Activated T-helper 1 cell treated with anti-CD3 and anti-CD28 coated beads, Interleukin-12 subunit alpha, Interleukin-12 subunit beta, Interleukin-2, Interleukin-4 antibody, amounts not matched to agents 30 ng/mL and 10 ng/mL and 1 ng/mL, durations not matched to agents 14 hours and 24 hours and 36 hours (primary cell): ENCODE measurements at places on chromosomes 11 and 22. TPM values are rescaled to one million over a fixed set of nuclear protein-coding genes. Genes with fewer than 3 reads are reported as not detected.

GRCh38 chr11:22581354-22582150, 44.1 kb downstream of the FANCF start:
- H3K4me1 ChIP-seq = no peaks in the 10 kb centered on the region
- no peak overlapping the region for H3K27ac ChIP-seq

DNA sequence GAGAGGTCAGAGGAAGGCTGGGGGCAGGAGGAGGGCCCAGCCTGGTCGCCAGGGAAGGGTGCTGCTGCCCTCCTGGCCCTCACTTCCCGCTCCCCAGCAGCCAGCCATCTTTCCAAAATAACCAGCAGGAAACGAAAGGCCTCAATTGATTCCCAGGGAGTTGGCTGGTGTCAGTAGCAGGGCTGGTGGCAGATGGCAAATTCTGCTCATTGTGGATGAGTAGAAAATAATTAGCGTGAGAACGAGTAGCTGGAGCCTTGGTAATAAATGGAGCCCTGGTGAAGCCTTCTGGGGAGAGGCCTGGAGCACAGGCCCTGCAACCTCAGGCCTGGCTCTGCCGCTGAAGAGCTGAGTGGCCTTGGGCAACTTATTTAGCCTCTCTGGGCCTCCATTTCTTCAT, 31.3 kb downstream of the DAGLA start:
- no peak overlapping the region for H3K27ac ChIP-seq
- H3K27me3 ChIP-seq = peaks cover 10% of the 10 kb centered on the region
- H3K36me3 ChIP-seq = no peaks in the 10 kb centered on the region
- no peaks in the 10 kb centered on the region for H3K4me1 ChIP-seq
- no peak overlapping the region for H3K4me3 ChIP-seq

- DNase-seq = no peak
- H3K27ac ChIP-seq = no peak overlapping the region
- no peaks in the 10 kb centered on the region for H3K36me3 ChIP-seq
- H3K4me3 ChIP-seq = no peak overlapping the region
These were observed 900.0 kb downstream of the JRKL start for GRCh38 chr11:97289823-97290222.

Gene CALCB
- 0.49 and 0.52 TPM in 2 replicates for total RNA-seq

DNA sequence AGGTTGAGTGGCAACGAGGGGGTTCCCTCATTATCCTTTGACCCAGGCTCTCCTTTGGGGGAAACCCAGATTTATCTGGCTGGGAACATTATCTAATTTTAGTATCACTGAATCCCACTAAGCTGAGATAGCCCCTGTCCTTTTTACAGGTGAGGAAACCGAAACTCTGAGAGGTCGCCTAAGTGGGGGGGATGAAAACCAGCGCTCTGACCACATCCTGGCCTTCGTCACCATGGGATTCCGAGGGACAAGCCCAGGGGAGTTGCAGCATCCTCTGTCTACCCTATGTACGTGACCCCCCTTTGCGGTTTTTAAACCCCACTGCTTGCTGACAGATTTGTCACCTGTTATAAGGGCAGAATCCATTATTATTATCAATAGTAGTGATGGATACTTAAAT, 61.0 kb downstream of the ISX start:
- no peak for DNase-seq
- H3K36me3 ChIP-seq = no peaks in the 10 kb centered on the region
- H3K4me3 ChIP-seq = no peak overlapping the region
- H3K27ac ChIP-seq = no peak overlapping the region
- no peaks in the 10 kb centered on the region for H3K4me1 ChIP-seq

Gene GAB2
- 15.9 and 16.0 TPM in 2 replicates for total RNA-seq

Gene C1QTNF4
- total RNA-seq = 0.16 TPM in 1 of 2 replicates, not detected in the other

DNA sequence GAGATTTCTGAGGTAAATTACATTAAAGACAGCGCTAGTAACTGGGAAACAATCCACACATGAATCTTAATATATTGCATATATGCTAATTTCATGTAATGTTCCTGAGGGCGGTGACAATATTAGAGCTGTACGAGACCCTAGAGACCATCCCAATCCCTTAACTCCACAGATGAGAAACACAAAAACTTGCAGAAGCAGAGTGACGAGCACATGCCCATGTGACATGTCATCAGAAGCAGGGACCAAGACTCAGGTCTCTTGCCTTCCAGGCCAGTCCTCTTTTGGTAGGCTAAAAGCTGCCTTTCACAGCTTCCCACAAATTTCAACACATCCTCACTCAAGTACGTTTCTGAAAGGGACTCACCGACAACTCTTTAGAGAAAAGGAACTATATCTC, 11.8 kb downstream of the MAPK1 start:
- no peaks in the 10 kb centered on the region for H3K27me3 ChIP-seq
- peaks cover 3% of the 10 kb centered on the region for H3K36me3 ChIP-seq
- H3K4me1 ChIP-seq = peaks cover 51% of the 10 kb centered on the region
- no peak overlapping the region for H3K4me3 ChIP-seq
- H3K27ac ChIP-seq = no peak overlapping the region

DNA sequence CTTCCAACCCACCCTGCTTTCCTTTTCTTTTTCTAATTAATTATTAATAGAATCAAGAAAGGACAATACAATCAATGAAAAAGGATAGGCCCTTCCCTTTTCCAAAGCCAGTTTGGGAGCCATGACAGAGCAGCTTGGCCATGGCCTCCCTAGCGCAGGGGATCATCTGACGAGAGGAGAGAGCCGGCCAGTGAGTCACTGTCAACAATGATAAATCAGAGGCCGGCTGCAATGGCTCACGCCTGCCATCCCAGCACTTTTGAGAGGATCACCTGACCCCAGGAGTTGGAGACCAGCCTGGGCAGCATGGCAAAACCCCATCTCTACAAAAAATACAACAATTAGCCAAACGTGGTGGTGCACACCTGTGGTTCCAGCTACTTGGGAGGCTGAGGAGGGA, 27.5 kb upstream of the KRTAP5-7 start:
- DNase-seq = no peak
- no peaks in the 10 kb centered on the region for H3K27me3 ChIP-seq
- H3K4me1 ChIP-seq = peaks cover 12% of the 10 kb centered on the region
- peaks cover 42% of the 10 kb centered on the region for H3K36me3 ChIP-seq
- no peak overlapping the region for H3K4me3 ChIP-seq

Gene PIWIL4
- 0.41 and 0.81 TPM in 2 replicates for total RNA-seq

Gene INPP5J
- total RNA-seq = 0.17 TPM in 1 of 2 replicates, not detected in the other

DNA sequence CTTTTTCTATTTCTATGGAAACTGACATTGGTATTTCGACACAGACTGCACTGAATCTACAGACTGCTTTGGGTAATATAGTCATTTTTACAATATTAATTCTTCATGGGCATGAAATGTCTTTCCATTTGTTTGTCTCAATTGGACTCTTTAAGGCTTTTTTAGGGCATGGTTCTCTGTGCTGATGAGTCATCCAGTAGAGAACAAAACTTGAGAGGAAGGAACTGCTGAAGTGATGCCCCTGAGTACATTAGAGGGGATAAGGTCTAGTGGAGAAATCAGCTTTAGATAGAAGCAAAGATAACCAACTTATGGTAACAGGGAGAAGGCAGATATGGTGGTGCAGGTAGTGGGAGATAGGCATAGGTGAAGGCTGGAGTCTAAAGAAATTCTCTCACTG, 25.1 kb downstream of the TSG101 start:
- no peak overlapping the region for H3K4me3 ChIP-seq
- no peak for DNase-seq
- no peaks in the 10 kb centered on the region for H3K27me3 ChIP-seq
- H3K4me1 ChIP-seq = no peaks in the 10 kb centered on the region
- H3K36me3 ChIP-seq = peaks cover 38% of the 10 kb centered on the region

DNA sequence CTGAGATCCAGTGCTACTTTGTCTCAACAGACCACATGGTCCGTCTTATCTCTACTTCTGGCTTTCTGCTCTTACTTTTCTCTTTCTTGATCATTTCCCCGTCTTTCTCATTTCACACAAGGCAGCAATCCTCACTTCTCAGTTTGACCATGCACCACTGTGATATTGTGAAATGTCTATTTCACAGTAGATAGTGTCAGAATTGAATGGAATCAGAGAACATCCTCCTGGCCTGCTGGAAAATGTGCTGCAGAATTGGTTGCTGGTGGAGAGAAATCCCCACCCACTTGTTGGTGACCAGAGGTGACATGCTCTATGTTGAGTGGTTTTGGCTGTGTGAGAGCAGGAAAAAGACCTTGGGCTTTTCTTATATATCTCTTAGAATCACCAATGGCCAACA, 57.8 kb upstream of the RCN1 start:
- H3K4me1 ChIP-seq = no peaks in the 10 kb centered on the region
- no peaks in the 10 kb centered on the region for H3K36me3 ChIP-seq
- H3K4me3 ChIP-seq = no peak overlapping the region
- H3K27ac ChIP-seq = peak overlapping the region; percentile 21

GRCh38 chr11:10796191-10796590, 12.5 kb downstream of the EIF4G2 start:
- peaks cover 52% of the 10 kb centered on the region for H3K4me1 ChIP-seq
- no peak overlapping the region for H3K4me3 ChIP-seq
- peaks cover 9% of the 10 kb centered on the region for H3K27me3 ChIP-seq
- no peak for DNase-seq
